ENCODE measurements at places on chromosomes 6 and 20.

GRCh38 chr20:4886771-4887527, 114.4 kb downstream of the SLC23A2 start:
- DNase-seq = no peak

GRCh38 chr6:159112714-159113113, 56.5 kb upstream of the FNDC1 start:
- DNase-seq = no peak

DNA sequence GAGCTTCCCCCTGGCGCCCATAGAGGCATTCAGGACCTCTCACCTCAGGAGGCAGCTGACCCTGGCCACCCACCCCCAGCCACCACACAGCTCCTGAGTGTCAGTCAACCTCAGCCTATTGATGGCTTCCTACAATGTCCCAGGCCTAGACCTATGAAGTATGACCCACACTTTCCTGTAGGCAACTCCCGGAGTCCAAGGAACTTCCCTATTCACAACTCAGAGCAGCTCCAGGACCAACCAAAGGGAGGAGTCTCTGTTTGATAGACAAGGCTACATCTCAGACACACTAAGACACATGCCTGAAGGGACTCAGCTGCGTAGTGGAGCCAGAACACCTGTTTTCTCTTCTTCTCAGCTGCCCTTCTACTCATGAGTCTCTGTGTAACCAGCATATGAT, 169.1 kb downstream of the MAFB start:
- DNase-seq = no peak

DNA sequence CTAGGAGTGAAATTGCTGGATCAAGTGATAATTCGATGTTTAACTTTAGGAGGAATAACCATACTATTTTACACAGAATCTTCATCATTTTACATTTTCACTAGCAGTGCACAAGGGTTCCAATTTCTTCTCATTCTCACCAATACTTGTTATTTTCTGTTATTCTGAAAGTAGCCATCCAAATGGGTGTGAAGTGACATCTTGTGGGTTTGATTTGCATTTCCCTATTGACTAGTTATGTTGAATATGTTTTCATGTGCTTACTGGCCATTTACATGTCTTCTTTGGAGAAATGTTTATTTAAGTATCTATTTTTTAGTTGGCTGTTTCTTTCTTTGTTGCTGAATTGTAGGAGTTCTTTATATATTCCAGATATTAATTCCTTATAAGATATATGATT, 164.3 kb downstream of the CD109 start:
- no peak for DNase-seq

- DNase-seq = no peak
These were observed 74.1 kb downstream of the DNAH8 start for GRCh38 chr6:38789256-38789655.

DNA sequence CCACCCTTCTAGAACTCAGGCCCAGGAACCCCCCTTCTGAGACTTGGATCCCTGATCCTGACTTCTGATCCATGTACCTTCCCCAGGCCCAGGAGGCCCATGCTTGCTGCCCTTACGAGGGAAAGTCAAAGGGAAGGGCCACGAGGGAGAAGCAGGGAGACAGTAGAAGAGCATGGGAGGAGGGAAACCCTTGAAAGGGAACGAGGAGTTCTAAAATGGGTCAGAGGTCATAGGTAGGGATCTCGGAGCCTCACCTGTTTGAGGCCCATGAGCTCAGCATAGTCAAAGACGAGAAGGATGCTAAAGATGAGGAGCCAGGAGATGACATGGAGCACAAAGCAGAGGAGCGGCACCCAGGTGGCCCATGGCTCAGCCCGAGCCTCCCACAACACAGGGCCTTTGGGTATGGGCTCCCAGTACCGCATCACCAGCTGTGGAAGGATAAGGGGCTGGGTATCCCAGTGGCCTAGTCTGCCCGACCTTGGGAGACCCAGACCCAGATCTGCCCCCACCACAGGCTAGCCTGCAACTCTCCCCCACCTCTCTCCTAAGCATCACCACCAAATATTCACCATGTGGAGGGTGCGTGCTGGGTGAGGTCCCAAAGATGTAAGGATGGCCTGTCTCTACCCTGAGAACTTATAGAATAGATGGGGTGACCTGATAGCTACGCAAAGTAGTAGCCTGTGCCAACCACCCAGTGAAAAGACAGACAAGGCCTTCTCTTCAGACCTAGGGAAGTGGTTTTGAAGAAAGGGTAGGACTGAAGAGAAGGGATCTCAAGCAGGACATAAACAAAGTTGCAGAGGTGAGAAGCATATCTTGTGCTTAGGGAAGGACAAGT, 1.5 kb downstream of the NRM start:
- DNase-seq = no peak

DNA sequence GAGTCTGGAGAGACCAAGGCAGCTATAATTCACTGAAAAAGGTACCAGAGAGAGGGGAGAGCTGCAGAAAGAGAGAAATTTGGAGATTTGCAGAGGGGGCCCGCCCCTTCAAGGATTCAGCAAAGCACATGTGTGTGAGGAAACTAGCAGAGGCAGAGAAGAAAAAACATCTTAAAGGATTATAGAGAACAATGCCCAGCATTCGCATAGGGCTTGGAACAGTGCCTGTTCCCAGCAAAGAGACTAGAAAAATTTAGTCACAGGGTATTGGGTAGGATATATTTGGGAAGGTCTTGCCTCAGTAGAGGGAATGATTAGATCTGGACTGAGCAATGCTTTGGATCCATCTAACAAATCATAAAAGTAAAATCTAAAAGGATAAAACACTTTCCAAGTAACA, 44.0 kb downstream of the SRPK1 start:
- no peak for DNase-seq

DNA sequence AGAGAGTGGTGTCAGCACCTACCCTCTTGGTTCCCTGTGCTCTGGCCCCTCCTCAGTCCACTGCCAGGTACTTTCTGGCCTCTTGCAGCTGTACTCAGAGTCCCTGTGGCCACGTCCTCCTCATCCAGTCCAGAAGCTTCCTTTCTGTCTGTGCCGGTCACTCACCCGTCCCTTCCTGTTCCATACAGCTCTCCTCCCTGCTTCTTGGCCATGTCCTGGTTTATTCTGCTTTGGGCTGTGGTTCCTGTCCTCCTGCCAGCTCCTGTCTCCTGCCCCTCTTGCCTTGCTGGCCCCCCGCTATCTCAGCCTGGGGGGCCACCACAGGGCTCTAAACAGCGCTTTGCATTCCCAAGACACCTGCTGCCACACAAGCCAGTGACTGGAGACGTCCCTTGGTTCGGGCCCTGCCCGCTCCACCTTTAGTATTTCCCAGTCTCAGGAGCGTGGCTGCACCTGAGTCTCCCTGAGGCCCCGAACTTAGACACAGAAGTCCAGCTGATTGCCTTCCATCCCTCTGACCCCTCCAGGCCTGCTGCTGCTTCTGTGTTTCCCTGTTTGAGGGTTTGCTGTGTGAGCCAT, 15.5 kb upstream of the RBM38 start:
- DNase-seq = no peak

- DNase-seq = no peak
These were observed 36.8 kb downstream of the HEBP2 start for GRCh38 chr6:138440758-138441357.

DNA sequence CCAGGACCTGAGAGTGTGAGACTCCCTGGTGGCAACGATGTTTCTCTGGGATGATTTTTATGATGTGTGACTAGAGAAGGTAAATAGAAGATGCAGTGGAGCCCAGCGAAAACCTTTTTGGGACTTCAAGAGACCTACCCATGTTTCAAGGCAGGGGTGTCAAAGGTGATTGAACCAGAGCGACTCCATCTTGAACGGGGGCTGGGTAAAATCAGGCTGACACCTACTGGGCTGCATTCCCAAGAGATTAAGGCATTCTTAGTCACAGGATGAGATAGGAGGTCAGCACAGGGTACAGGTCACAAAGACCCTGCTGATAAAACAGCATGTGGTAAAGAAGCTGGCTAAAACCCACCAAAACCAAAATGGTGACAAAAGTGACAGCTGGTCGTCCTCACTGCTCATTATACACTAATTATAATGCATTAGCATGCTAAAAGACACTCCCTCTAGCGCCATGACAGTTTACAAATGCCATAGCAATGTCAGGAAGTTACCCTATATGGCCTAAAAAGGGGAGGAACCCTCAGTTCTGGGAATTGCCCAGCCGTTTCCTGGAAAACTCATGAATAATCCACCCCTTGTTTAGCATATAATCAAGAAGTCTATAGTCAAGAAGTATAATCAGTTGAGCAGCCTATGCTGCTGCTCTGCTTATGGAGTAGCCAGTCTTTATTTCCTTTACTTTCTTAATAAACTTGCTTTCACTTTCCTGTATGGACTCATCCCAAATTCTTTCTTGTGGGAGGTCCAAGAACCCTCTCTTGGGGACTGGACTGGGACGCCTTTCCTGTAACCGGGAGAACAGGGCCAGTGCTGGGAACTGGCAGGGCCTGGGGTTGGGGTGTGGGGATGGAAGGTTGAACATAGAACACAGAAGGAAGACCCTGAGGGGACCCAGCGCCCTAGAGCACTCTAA, 526.4 kb downstream of the QKI start:
- DNase-seq = no peak

- no peak for DNase-seq
These were observed 1.3 kb upstream of the RUNX2 start for GRCh38 chr6:45326698-45327417.

- DNase-seq = no peak
These were observed 20.9 kb upstream of the VNN1 start for GRCh38 chr6:132734694-132735236.

DNA sequence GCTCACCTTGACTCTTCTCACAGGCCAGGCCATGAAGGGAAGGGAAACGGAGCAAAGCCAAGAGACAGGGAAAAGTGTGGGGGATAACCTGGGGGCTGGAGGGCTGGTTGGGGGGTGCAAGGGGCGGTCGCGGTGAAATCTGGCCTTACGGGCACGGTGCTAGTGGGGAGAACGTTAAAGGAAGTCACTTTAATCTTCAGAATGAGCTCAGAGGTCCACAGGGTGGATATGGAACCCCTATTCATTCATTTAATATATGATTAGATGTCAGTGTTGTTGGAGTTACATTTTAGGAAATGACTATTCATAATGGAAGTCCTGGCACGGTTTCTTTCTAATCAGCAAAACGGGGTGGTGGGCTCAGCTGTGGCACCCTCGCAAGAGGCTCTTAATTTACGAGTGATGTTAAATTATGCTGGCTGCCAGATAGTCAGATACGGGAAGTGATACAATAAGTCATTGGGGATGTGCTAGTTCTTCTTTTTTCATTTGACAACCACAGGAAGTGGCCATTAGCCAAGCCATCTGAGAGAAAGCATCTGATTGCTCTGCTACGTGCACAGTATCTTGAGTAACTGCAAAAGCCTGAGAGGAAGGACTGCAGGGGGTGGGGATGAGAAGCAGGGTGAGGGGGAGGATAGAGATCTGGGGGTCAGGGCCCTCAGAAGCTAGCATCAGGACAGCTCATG, 253.0 kb downstream of the QKI start:
- peak; percentile 50 for DNase-seq

GRCh38 chr20:6974838-6975237, 207.4 kb downstream of the BMP2 start:
- DNase-seq = no peak

DNA sequence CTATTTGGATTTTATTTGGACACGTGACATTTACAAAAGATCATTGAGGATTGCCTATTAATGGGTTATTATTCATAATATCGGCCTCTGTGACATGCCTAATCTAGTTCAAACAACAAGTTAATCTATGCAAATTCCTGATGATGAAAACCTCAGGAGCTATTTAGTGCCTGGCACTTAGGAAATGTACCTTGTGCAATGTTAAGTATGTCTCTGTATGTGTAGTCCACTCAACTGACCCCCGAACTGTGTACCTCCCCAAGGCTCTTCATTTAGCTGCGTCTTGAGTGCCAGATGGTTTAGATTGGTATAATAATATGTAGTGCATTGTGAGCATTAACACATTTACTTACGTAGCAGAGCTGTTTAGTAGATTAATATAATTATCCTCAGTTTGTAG, 6.9 kb downstream of the LAMA2 start:
- no peak for DNase-seq

DNA sequence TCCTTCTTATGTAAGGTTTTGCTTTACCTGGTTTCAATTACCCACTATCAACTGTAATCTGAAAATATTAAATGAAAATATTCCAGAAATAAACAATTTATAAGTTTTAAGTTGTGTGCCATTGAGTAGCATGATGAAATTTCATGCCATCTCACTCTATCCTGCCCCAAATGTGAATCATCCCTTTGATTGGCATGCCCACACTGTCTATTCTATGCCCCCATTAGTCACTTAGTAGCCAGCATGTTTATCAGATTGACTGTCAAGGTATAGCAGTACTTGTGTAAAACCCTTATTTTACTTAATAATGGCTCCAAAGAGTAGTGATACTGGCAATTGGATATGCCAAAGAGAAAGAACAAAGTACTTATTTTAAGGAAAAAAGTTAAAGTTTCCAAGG, 403.8 kb downstream of the ADGRB3 start:
- no peak for DNase-seq

DNA sequence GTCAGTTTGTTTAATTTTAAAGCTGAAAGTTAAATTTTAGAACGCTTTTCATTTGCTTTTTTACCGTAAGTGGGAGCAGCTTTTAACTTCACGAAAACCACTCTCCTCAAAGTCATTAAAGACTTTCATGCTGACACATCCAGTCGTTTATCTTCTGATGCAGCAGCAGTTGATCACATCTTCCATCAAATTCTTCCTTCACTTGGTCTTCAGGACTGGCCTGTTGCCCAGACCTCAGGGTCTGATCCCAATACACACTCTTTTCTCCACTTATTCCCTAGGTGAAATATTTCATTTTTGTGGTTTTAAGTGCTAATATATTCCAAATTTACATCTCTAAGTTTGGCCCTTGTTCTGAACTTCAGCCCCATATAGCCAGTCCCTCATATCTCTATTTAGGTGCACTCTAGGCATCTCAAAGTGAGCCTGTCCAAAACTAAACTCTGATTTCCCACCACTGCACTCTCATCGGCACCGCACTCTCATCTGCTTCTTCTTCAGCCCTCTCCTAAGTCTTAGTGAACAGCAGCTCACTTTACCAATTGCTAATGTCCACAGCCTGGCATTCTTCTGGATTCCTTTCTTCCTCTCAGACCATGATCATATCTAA, 20.4 kb downstream of the AFDN start:
- DNase-seq = no peak

DNA sequence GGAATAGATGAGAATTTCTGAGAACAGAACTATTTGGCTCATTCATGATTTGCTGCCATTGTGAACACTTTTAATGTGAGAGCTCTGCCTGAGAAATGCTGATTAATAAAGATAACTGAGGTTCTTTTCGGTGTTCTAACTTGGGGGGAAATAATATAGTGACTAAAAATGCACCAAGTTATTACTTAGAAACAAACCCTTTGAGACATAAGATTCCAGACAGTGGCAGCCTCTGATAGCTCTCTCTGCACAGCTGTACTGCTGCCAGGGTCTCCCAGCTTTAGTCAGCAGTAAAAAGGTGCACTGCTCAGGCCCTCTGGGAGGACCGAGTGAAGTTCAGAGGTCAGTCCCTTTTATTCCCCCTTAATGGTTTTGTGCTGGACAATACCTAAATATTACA, 2.5 kb upstream of the PRDM1 start:
- no peak for DNase-seq

- no peak for DNase-seq
These were observed 105.0 kb downstream of the SLC24A3 start for GRCh38 chr20:19317237-19318069.

All from CD4-positive, alpha-beta T cell (primary cell).